Stimulated activated CD4-positive, alpha-beta T cell treated with anti-CD3 and anti-CD28 coated beads, Interleukin-2, amount 100 ng/mL, for 24 hours (primary cell): ENCODE measurements at places on chromosomes 5 and 9.

- peak; percentile 99 for DNase-seq
Observed at GRCh38 chr5:177311723-177312648, at the start of gene MXD3. MXD3 (minus strand) TSS chr5:177311898; CDS start chr5:177311830, 68 bp downstream.

DNA sequence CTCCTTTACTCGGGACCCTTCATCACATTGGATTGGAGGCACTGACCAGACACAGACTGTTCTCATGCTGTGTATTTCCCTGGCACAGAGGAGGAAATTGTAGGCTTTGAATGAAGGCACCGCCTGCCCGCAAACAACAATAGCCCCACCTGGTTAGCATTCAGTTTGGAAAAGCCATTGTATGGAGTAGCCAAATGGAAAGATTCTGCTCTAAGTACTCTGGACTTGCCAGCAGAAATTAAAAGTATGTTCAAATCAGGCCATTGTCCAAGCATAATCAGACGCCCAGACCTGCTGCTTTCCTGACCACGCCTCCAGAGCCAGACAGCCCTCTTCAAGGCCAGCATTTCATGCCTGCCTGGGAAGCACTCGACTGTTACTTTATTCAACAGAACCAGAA lies 8.0 kb upstream of the SEMA4D start:
- DNase-seq, result no peak

DNA sequence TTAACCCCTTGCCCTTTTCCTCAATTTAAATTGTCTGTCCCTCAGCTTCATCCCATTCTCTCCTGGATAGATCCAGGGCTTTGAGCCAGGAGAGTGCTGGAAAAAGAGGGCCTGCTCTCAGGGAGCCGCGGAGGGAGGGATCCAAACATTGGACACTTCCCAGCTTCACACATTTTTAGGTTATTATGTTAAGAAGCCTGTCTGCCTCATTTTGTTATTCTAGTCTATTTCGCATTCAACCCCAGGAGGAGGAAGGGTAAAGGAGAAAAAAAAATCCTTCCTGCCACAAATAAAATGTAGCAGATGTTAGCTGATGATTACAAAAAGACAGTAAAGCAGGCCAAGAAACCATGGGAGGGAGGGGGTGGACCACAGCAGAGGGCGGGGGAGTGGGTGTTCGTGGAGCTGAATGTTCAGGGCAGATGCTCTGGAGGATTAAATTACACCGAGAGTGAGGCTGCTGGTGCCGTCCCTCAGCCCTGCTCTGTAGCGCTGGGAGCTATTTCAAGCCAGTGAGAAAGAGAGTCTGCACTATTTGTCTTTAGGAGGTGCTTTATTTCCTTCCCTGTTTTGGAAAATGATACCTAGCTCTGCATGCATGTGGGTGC lies 60.6 kb upstream of the ZFR start:
- no peak for DNase-seq

DNA sequence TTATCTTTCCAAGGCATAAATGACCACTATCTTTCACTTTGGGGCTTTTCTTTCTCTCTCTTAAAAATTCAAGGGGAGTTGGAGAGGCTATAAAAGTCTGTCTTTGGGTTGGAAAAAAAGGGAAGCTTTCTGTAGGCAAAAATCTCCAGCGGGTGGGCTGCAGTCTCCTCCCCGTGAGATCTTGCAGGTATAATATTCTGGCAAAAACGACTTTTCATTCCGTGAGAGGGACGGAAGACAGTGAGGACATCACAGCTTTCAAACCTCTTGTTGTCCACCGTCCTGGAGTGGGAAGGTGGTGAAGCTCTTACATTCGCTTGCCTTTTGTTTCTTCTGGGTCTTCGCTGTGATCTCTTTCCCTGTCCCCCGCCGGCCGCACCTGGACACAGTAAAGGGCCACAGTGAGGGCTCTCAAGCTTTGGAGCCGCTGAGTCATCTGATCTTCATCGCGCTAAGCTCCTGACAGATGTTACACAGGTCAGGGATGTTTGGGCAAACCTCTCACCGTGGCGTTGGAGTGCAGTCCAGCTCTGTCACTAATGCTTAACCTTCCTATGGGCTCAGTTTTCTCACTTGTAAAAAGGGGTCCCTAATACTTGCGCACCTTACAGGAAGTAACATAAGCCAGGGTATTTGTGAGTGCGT lies 61.9 kb upstream of the MEGF10 start:
- DNase-seq, result no peak

DNA sequence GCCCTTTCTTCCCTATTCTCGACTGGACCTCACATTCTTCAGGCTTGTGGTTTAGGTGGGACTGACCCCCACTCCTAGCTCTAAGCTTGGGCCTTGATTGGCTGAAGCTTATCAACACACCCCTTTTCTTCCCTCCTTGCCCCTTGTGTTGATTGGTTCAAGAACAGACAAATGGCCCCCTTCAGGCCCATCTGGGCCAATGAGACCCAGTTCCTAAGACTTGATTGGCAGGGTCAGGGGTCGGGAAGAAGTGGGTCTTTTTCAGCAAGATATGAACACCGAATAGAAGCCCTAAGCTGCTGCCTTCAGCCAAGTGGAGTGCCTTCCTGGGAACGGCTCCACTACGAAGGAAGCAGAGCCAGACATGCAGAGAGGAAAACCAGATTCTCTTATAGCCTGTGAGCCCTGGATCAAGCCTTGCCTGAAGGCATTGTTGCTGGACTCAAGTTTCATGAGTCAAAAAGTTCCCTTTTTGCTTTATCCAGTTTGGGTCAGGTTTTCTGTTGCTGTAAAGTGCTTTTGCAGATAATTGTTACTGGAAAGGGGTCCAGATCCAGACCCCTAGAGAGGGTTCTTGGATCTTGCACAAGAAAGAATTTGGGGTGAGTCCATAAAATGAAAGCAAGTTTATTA lies 22.4 kb upstream of the NCS1 start:
- no peak for DNase-seq

GRCh38 chr9:136791516-136792276 lies 552 bp downstream of the TMEM141 start:
- DNase-seq, result peak; percentile 72

GRCh38 chr9:2192356-2192979 lies 177.3 kb downstream of the SMARCA2 start:
- no peak for DNase-seq

DNA sequence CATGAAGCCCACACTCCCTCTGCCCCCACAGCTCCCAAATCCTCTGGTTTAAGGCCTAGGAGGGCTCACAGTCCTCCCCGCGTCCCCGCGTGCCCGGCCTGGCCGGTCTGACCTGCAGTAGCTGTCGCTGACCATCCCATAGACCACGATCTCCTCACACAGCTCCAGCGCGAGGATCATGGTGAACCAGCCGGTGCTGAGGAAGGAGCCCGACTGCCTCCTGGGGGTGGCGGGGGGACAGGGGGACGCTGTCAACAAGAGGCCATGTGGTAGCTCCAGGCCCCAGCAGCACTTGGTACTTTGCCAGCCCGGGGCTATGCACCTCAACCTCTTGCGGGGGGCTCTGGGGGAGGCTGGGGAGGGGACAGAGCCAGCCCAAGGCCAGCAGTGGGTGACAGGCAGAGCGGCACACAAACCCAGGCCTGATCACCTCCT lies 7.0 kb downstream of the ST6GALNAC4 start:
- DNase-seq, result no peak

DNA sequence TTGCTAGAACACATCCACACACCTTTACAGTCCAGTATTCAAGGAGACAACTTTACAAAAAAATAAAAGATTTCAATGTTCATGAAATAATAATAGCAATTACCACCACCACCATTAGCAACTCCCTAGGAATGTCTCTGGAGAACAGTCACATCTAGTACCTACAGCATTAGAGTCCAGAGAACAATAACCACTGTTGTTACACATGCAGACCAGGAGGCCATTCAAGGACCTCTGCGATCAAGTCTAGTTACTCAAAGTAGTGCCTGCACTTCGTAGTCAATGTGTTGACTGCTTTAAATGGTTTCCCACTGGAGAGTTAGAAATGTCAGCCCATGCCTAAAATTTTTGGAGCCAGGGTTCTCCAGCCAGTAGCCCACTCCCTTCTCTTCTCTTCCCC lies 244.4 kb downstream of the DEPDC1B start:
- no peak for DNase-seq

GRCh38 chr5:109028608-109029299 lies 281.1 kb downstream of the FER start:
- DNase-seq, result no peak

DNA sequence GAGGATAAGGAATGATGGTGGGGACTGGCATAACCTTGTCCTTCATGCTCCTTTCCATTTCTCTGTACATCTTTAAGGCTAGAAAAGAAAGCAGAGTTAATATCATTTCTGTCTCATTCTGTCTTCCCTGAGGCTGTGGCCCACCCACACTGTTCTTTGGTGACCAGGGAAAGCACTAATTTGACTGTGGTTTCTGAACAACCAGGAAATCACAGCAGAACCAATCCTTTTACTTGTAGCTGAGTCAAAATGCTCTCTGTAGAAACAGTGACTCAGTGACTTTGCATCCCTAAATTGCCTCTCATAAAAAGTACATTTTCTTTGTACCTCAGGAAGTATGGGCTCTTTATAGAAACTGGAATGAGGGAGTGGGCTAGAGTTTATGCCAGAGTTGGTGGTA lies 28.1 kb downstream of the IL33 start:
- peak; percentile 10 for DNase-seq
